ENCODE measurements at places on chromosomes 12 and 14. TPM values are rescaled to one million over a fixed set of nuclear protein-coding genes. Genes with fewer than 3 reads are reported as not detected.
A peak's percentile ranks its signal among the peaks of the same experiment; 100 is the strongest.

GRCh38 chr14:44149597-44149996, 357.5 kb downstream of the FSCB start:
- no peak for DNase-seq

- no peak for DNase-seq
These were observed 30.9 kb downstream of the CDKN1B start for GRCh38 chr12:12748044-12748443.

DNA sequence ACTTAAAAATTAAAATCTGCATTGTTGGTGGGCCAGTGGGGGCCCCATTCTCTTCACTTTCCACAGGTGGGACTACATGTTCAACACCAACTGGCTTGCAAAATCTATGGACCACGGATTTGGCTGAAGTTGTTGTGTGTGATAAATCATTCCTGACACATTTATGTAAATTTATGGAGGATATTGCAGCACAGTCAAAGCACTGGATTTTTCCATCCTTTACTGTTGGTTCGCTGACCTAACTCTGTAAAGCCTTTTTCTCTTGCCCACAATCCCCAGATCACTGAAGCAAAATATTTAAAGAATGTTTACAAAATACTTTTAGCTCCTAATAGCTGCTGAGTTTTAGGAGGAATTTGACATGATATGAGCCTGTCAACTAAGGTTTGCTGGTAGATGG, 219.7 kb upstream of the PRICKLE1 start:
- DNase-seq, result no peak

- DNase-seq, result no peak
These were observed 138.2 kb upstream of the LHX5 start for GRCh38 chr12:113609692-113610469.

- peak; percentile 42 for DNase-seq
These were observed at the start of gene ATN1 for GRCh38 chr12:6927379-6928021. Gene ATN1, plus strand, starts transcription at chr12:6927959. Its CDS starts 6,043 bp downstream, at chr12:6934002.

GRCh38 chr12:7628381-7628961, 37.2 kb downstream of the APOBEC1 start:
- DNase-seq, result no peak

DNA sequence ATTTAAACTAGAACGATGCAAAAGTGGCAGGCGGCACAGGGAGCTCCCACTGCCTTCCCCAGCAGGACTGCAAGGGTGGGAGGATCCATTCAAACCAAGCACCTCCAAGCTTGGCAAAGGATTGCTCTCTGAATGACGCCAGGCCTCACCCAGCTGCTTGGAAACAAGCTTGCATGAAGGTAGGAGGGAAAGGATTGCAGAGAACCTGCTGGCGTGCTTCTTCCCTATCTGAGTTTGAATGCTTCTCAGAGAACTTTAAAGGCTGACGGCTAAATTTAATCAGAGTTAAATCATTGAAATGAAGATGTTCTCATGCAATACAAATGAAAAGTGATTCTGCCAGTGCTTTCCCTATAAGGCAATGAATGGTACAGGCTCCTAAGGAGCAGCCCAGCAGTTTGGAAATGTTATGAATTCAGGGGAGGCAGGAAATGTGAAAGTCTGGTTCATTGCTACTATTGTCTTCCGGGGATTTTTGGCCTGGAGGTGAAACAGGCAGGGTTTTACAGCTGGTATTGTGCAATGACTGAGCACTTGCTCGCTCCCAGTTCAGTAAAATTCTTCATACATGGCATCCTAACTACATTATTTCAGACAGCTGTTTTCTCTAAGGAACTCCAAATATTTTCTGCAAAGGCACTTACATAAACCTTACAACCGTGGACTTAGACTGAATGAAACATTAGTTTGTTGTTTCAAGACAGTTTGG, 31.9 kb upstream of the DUSP6 start:
- no peak for DNase-seq

The SOAT2 gene
- total RNA-seq, result 0.37 TPM

The KRT6B gene
- total RNA-seq, result not detected
